Inflammatory macrophage treated with lipopolysaccharide for 1 hour (primary cell): ENCODE measurements at places on chromosomes 7 and 10.

GRCh38 chr7:83782628-83783027 lies 133.7 kb upstream of the SEMA3E start:
- DNase-seq: no peak

DNA sequence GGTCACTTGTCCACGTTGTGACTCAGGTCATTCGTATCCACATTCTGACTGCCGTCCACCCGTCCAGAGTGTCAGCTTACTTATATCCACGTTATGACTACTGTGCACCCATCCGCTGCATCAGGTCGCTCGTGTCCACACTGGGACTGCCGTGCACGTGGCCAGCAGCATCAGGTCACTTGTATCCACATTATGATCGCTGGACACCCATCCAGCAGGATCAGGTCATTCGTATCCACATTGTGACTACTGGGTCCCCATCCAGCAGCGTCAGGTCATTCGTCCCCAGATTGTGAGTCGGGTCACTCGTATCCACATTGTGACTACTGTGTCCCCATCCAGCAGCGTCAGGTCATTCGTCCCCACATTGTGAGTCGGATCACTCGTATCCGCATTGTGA lies 47.3 kb upstream of the SUN1 start:
- no peak for DNase-seq

DNA sequence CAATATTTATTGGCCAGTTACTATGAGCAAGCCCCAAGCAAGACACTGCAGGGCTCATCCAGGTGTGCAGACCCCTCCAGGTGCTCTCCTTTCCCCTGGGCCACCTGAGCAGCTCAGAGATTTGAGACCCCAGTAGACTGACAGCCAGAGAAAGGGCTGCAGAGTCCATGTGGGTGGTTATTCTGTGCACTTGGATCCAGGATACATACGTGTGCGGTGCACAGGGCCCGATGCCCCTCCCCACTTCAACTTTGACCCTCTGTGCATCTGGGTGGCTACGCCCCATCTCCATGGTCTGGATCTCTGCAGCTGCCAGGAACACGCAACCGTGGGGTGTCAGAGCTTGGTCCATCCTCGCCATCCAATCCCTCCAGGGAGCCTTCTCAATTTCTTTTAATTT lies 72.9 kb downstream of the MKI67 start:
- no peak for DNase-seq

- no peak for DNase-seq
Observed at GRCh38 chr10:101660256-101660655, 34.7 kb downstream of the FBXW4 start.

DNA sequence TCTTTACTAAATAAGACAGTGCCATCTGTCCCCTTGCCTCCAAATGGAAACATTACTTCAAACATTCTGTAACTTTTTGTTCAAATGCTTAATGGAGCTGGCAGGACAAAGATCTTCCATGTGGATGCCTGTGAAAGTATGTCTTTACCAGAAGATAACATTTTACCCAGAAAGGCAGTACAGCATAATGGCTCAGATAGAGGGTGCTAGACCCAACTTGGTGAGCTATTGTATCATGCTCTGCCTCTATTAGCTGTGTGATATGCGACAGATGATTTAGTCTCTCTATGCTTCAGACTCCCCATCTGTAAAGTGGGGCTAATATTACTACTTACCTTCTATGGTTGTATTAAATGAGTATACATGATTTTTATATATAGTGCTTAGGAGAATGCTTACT lies 8.8 kb upstream of the SMKR1 start:
- no peak for DNase-seq

DNA sequence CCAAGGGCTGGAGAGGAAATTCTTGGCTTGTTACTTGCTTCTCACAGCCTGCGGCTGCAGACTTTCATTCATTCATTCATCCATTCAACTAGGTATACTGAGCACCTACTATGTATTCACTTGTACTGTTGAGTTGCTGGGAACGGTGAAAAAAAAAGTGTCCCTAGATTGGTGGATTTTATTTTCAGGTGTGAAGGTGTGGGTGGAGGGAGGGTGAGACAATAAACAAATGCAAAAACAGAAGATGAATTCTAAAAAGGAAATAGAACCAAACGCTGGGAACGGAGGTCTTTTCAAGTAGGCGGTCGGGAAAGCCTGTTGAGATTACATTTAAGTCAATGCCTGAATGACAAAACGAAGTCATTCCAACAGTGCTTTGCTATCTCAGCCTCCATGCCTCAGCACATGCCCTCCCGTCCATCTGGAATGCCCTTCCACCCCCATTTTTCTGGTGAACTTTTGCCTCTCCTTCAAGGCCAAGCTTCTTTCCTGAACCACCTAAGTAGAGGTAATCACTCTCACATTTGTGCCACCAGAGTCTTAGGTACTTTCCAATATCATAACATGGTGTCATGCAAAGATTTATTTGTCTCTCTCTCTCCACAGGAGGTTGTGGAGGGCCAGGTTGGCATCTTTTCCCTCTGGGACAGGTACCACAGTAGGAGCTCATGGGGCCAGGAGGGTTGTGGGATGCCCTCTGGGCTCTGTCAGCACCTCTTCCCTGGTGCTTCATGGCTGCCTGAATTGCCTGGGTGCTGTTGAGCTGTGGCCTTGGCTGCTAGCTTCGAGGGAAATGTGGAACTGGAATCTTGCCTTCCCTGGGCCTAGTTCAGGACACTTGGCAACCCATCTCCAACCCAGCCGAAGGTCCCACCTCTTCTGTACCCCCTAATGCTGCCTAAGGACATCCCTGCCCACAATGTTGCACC lies 5.5 kb downstream of the NKX2-3 start:
- no peak for DNase-seq

DNA sequence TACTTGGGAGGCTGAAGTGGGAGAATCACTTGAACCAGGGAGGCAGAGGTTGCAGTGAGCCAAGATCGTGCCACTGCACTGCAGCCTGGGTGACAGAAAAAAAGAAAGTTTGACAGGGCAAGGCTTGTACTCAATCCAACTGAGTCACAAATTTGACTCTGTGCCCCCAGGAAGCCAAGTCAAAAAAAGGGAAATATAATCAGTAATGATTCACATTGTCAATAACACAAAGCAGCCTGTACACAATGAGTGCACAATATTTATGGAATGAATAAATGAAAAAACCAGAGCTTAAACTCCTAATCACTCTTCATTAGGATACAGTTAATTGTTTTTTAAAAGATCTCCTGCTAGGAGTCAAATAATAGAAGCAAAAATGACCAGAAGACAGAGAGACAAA lies 6.4 kb downstream of the NAPEPLD start:
- DNase-seq: no peak

DNA sequence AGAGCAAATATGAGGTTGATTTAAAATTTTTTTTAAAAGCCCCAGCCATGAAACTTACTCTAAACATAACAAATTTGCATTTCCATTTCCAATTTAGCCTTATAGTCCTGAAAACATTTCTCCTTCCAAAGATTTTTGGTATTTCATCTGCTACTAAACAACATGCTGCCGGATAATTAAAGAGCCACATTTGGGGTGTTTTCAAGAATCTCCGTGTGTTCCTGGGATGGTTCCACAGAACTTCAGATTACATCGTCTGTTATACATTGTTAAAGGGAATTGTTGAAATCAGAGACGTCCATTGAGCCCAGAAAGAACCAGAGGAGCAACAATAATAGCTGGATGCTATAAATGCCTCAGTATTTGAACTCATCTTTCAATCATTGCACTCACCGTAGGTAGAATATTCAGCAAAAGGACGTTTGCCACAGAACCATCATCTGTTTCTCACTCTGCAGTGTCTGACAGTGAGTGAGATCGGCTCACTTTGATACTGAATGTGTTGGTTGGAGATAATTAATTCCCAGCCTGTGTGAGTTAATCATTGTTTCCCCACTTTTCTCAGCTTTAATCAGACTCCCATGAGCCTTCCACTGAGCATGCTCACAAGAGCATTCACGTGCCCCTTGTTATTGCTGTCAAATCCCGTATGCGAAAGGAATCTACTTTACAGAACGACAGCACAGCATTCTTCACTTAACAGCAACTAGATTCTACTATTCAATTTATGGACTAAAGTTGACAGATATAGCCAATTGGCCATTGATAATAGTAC lies 128.4 kb upstream of the PALS2 start:
- no peak for DNase-seq

DNA sequence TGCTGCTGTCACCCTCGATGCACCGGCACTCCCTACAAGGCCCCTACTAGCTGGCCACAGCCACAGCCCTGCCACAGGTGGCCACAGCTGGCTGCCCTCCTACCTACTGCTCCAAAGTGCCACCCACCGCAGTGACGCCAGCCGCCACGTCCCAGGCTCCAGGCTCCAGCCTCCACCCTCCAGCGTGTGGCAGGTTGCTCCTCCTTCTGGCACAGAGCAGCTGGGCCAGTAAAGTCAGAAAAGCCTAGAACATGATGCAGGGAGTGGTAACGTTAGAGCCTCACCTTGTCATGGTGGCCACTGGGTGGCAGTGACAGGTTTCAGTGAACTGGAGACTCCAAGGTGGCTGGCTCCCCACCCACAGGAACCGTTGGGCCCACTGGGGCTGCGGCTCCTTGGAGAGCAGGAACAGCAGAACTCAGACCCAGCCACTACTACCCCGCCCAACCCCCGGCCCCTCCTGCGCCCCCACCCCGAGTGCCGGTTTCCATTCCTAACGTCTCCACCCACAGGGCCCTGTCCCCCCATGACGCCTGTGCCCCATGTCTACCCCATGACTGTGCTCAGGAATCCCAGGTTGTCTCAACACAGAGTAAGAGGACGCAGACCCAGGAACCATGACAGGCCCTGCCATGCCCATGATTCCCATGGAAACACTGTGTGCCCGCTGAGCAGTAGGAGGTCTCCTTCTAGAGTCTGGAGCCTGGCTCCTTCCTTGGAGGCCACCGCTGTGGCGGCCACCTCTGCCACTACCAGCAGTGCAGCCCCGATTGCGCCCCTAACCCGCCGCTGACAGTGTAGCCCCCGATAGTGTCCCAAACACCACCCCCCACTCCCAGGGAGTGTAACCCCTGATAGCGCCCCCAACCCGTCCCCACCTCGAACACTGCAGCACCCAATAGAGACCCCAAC lies 52.3 kb upstream of the ZNF33B start:
- no peak for DNase-seq

GRCh38 chr7:137985253-137985896 lies 16.5 kb downstream of the CREB3L2 start:
- DNase-seq: no peak

- DNase-seq: no peak
Observed at GRCh38 chr10:8055420-8056349, 1.2 kb downstream of the GATA3 start.

DNA sequence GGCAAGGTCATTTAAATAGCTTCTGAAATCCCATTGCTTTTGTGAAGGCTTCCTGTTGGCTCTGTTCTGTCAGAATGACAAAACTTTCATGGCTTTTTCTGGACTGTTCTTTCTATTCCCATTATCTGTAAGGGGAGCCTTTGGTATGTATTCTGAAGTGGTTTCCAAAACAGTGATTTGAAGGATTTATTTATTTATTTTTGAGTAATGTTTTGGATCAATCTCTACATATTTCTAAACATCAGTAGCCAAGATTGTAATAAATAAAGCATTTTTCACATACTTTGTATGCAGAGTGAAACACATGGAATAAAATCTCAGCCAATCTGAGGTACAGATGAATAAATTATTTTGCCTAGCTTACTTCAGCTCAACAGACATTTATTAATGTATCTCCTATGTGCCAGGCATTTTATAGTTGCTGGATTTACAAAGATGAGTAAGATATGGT lies 121.1 kb downstream of the BBS9 start:
- DNase-seq: no peak

DNA sequence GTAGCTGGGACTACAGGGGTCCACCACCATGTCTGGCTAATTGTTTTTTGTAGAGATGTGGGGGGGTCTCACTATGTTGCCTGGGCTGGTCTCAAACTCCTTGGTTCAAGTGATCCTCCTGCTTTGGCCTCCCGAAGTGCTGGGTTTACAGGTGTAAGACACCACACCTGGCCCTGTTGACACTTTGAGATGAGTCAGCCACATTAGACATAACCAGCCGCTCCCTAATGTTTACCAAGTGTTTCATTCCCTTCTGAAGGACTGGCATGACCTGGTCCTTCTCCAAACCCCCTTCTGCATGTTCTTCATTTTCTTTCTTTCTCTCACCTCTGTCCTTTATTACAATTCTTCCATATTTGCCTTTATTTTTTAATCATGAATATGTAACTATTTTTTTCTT lies 67.8 kb downstream of the TAF3 start:
- no peak for DNase-seq

- DNase-seq: peak; percentile 82
Observed at GRCh38 chr10:102024799-102025198, 31.2 kb downstream of the ARMH3 start.

DNA sequence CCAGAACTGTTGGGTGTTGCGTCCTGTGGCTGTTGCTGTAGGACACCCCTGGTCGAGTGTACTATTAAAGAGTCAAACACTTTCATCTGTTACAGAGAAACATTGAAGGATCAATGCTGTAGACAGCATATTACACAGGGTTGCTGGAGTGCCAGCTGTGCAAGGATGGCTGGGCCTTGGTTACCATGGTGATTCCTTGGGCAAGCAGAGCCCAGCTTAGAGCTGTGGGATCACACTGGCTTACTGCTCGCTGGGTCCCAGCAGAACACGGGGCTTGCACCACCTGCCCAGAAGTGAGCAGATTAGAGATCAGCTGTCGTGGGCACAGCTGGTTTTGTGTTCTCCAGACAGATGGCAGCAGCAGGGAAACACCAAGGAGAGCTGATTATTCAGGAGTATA lies 76.0 kb downstream of the GPR141 start:
- DNase-seq: no peak
